Right lung (tissue), 10 donors: ENCODE measurements at places on chromosomes 2 and 18.

GRCh38 chr2:72325592-72326422 lies 178.1 kb upstream of the CYP26B1 start:
- no peak for DNase-seq

DNA sequence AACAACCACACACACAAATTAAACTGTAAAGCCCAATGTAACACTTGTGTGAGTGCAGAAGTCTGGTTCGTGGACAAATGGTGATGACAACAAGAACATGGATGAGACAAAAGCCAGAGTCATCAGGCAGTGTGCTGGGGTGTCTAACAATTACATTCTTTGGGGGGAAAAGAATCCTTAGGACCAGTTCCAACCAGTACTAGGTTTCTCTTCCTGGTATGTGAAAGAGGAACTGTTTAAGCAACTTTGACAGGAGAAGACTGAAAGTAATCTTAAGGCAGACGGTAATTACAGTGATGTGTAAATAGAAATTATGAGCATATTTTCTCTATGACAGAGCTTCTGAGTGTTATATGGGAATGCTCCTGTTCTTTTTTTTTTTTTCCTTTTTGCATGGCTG lies 133.4 kb downstream of the AFF3 start:
- no peak for DNase-seq

GRCh38 chr2:219452361-219453317 lies 18.0 kb downstream of the SPEG start:
- DNase-seq, result no peak

GRCh38 chr2:176147800-176148496 lies 3.4 kb upstream of the HOXD4 start:
- DNase-seq, result no peak

DNA sequence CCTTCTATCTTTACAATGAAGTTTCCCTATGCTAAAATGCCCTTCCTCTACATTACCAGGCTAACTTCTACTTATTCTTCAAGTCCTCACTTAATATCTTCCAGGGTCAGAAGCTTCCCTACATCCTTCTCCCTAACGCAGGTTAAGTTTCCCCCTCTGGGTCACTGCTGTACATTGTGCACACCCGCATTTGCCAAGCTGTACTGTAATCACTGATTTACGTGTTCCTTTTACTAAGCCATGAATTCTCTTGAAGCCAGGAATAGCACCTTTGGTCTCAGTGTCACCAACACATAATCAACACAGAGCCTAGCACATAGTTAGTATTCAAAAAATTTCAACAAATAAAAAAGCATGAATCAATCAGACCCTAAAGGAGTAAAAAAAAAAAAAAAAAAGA lies 22.3 kb downstream of the ACVR1 start:
- DNase-seq, result no peak

GRCh38 chr2:24744356-24744755 lies 48.8 kb downstream of the PTRHD1 start:
- DNase-seq, result no peak
